ENCODE measurements at places on chromosomes 11 and 22.

DNA sequence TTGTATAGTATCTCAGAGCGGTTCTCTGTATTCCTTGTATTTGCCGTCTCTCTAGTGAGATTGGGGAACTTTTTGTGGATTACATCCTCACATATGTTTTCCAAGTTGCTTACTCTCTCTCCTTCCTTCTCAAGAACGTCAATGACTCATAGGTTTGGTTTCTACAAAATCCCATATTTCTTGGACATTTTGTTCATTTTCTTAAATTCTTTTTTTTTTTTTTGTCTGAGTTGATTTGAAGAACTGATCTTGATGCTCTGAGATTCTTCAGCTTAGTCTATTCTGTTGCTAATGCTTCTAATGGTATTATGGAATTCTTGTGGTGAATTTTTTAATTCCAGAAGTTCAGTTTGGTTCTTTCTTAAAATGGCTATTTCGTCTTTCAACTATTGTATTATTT, 28.4 kb upstream of the SLN start:
- no peaks in the 10 kb centered on the region for H3K4me1 ChIP-seq
- no peak overlapping the region for H3K27ac ChIP-seq
- no peak overlapping the region for H3K4me3 ChIP-seq
- no peak for DNase-seq

DNA sequence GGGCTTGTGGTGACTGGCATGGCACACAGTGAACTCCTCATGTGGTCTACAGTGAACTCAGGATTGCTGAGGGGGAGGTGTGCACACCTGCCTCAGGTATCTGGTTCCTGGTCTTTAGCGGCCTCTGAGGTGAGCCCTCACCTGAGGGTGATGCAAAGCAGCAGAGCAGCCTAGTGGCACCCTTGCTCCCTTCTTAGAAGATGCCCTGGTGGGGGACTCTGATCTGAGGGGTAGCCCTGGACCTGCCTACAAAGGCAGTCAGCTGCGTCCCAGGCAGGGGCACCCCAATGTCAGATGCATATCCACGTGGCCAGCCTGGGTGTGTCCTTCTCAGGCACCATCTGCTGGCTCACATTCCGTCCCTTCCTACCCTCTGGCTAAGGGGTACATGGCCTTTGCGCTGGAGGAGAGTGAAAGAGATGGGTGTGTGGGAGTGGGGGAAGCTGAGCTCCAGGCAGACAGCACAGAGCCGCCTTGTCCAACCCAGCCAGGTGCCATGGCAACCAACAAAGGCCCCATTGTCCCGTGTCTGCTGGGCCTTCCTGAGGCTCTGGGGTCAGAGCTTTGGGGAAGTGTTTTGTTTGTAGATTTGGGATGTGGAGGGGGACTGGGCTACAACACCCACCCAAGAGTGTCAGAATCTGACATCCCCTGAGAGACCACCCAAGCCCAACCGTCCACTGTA, 5.8 kb downstream of the PLEKHB1 start:
- peak overlapping the region; percentile 78 for H3K27ac ChIP-seq
- H3K36me3 ChIP-seq = no peaks in the 10 kb centered on the region
- no peaks in the 10 kb centered on the region for H3K4me1 ChIP-seq
- H3K4me3 ChIP-seq = no peak overlapping the region

DNA sequence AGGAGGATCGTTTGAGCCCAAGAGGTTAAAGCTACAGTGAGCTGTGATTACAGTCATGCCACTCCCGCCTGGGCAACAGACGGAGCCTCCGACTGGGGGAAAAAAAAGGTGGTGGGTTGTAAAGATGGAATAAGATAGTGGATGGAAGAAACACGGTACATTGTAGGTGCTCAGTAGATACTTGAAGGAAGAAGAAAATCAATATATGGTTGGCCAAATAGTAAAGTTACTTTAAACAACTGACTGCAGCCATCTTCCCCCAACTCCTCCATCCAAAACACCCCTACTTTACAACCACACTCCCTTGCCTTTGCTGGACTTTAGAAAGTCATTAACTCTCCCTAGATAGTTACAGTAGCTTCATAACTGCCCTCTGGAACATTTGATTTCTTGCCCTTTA, 2.5 kb upstream of the NUP98 start:
- H3K4me1 ChIP-seq = peaks cover 7% of the 10 kb centered on the region
- H3K27ac ChIP-seq = no peak overlapping the region
- H3K4me3 ChIP-seq = no peak overlapping the region

DNA sequence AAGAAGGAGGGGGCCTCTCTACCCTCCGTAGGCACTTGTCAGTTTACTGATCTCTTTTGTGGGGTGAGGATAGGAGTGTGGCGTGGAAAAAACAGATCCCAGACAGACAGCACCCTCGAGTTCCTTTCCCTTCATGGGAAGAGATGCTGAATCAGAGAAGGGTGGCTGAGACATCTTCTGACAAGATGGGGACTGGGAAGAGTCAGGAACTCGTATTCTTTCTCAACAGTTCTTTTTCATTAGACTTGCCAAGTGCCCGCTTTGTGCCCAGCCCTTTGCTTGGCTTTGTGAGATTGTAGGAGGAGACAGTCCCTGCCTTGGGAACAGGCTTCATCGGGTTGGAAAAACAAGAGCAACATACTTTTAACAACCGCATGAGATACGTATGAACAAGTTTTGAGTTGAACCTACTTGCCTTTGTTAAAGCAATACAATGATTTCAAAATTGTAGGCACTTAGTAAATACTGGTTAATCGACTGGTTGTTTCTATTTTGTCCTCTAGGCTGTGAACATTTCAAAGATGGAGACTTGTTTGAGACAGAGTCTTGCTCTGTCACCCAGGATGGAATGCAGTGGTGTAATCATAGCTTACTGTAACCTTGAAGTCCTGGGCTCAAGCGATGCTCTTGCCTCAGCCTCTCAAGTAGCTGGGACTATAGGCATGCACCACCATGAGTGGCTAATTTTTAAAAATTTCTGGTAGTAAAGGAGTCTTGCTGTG, 1.1 kb downstream of the RRM1 start:
- DNase-seq = no peak
- no peaks in the 10 kb centered on the region for H3K27me3 ChIP-seq
- no peaks in the 10 kb centered on the region for H3K4me1 ChIP-seq
- peak overlapping the region; percentile 95 for H3K27ac ChIP-seq
- no peaks in the 10 kb centered on the region for H3K36me3 ChIP-seq

GRCh38 chr22:17121233-17122195, at the start of gene TMEM121B:
TSS of gene TMEM121B (minus strand) at chr22:17121360. CDS start at chr22:17121127, 233 bp downstream.
- peak within 1 kb of the TSS; percentile 64 for H3K4me3 ChIP-seq
- peaks cover 16% of the 10 kb centered on the region for H3K27me3 ChIP-seq

DNA sequence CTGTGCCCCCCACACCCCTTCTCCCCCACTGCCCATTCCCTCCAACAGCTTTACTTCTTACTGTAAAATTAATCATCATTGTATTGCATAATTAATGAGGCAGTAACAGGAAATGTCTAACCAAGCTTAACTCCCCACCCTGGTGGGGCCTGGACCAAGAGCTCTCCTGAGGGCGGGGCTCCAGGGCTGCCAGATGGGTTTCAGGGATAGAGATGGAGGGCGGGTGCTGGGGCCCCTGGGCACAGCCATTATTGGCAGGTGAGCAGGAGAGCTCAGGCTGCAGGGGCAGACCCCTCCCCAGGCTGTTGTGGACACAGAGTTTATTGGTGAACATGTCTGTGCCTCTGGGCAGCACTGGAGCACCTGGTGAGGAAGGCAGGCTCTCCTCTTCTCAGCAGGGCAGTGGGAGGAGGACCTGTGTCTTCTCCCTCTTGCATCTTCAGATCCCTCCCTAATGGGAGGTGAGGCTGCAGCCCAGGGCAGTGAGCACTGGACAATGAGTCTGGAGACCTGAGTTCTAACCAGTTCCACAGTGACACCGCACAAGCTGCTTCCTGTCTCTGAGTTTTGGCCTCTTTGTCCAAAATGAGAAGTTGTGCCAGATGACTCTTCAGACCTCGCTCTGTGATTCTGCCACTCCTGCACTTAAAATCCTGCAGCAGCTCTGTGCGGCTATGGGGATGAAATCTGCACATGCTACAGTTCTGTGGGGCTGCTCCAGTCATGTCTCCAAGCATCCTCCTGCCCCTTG, 233.3 kb downstream of the CEP164 start:
- no peak overlapping the region for H3K4me3 ChIP-seq
- H3K4me1 ChIP-seq = no peaks in the 10 kb centered on the region
- H3K27me3 ChIP-seq = no peaks in the 10 kb centered on the region
- H3K27ac ChIP-seq = no peak overlapping the region
- no peak for DNase-seq
- H3K36me3 ChIP-seq = no peaks in the 10 kb centered on the region

DNA sequence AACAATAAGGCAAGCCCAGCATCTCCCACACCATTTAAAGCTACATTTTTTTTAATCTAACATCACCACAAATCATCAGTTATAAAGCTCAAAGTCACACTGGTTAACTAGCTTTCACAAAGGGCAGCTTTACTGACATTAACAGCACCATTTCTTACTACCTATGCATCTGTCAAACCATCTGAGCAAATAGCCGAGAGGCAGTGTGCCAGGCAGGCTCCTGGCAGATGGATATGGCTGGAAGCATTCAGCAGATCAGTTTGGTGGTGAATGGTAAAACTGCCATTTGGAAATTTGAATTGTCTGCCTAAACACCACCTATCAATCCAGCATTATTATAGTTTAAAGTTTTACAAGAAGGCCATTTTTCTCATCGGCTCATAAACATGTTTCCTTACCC, 131.2 kb downstream of the TTC28 start:
- no peak for DNase-seq
- no peaks in the 10 kb centered on the region for H3K27me3 ChIP-seq
- H3K27ac ChIP-seq = no peak overlapping the region
- no peaks in the 10 kb centered on the region for H3K4me1 ChIP-seq
- H3K4me3 ChIP-seq = no peak overlapping the region

- no peaks in the 10 kb centered on the region for H3K36me3 ChIP-seq
- no peaks in the 10 kb centered on the region for H3K4me1 ChIP-seq
- no peaks in the 10 kb centered on the region for H3K27me3 ChIP-seq
These were observed 973.6 kb upstream of the TENM4 start for GRCh38 chr11:80414181-80415165.

GRCh38 chr11:128262463-128263345, 324.7 kb downstream of the ETS1 start:
- H3K36me3 ChIP-seq = no peaks in the 10 kb centered on the region
- H3K27me3 ChIP-seq = no peaks in the 10 kb centered on the region
- no peak overlapping the region for H3K4me3 ChIP-seq
- H3K4me1 ChIP-seq = no peaks in the 10 kb centered on the region
- H3K27ac ChIP-seq = no peak overlapping the region

DNA sequence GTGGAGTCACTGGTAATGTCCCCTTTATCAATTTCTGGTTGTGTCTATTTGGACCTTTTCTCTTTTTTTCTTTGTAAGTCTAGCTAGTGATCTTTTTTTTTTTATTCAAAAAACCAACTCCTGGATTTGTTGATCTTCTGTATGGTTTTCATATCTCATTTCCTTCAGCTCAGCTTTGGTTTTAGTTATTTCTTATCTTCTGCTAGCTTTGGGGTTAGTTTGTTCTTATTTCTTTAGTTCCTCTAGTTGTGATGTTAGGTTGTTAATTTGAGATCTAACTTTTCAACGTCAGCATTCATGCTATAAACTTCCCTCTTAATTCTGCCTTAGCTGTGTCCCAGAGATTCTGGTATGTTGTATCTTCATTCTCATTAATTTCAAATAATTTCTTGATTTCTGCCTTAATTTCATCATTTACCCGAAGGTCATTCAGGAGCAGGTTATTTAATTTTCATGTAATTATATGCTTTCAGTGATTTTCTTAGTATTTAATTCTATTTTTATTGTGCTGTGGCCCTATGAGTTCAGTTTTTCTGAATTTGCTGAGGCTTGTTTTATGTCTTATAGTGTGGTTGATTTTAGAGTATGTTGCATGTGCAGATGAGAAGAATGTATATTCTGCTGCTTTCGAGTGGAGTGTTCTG, 29.0 kb downstream of the PI4KA start:
- H3K4me3 ChIP-seq = no peak overlapping the region
- no peak for DNase-seq
- H3K4me1 ChIP-seq = no peaks in the 10 kb centered on the region
- H3K27ac ChIP-seq = no peak overlapping the region
- H3K36me3 ChIP-seq = no peaks in the 10 kb centered on the region

DNA sequence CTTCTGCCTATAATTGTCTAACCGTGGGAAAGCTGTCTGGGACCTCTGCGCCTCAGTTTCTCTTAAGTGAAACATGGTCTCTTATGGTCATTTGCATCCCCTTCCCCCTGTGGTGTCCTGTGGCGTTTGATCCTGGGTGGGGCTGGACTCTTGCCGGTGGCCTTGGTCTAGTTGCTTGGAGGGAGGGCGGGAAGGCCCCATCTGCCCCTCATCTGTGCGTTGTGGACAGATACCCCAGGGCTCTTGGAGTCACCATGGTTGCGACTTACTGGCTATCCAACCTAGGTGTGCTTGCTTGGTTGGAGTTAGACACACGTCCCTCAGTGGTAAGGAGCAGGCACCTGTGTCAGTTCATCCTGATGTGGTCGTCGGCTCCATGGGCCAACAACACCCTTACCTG, 15.2 kb downstream of the SHANK3 start:
- H3K27ac ChIP-seq = no peak overlapping the region
- no peaks in the 10 kb centered on the region for H3K4me1 ChIP-seq
- no peaks in the 10 kb centered on the region for H3K27me3 ChIP-seq
- H3K36me3 ChIP-seq = no peaks in the 10 kb centered on the region
- DNase-seq = no peak

- no peaks in the 10 kb centered on the region for H3K4me1 ChIP-seq
- H3K4me3 ChIP-seq = no peak overlapping the region
- no peaks in the 10 kb centered on the region for H3K36me3 ChIP-seq
- no peak for DNase-seq
- no peak overlapping the region for H3K27ac ChIP-seq
- no peaks in the 10 kb centered on the region for H3K27me3 ChIP-seq
These were observed 1047.7 kb downstream of the BRD1 start for GRCh38 chr22:48779661-48780596.

DNA sequence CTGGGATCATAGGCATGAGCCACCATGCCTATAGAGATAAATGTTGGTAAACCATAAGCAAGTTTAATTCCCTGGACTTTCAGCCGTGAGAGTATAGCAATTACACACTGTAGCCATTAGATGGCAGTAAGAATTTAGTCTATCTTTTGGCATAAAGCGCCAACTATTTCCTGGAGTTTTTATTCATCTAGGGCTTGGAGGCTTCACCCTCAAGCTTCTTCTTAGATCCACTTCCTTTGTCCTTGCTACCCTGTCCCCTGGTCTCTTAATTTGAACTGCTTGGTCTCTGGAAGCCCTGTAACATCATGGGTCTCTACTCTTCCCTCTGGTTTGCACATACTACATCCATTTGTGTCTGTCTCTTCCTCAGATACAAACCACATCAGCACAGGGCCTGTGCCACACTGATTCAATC, 38.2 kb downstream of the OR10A6 start:
- H3K27ac ChIP-seq = no peak overlapping the region
- no peaks in the 10 kb centered on the region for H3K36me3 ChIP-seq
- no peak overlapping the region for H3K4me3 ChIP-seq
- no peaks in the 10 kb centered on the region for H3K27me3 ChIP-seq

DNA sequence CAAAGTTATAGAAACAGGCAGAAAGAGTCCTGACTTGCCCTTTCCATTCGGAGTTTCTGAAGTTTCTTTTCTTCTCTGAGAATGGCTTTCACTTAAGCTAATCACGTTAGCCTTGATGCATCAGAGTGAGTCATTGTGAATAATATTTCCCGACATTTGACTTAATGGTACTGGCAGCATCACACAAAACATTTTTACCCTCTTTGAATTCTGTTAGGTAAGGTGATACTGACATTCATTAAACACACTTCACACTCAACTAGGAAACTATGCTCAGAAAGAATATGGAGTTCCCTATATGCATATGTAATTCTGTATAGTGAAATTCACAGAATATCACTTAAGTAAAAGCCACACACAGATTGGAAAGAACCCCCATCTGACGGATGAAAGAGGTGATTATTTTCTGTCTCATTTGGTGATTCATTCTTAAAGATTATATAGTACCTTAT, 120.8 kb upstream of the ARHGAP20 start:
- no peak overlapping the region for H3K27ac ChIP-seq
- H3K36me3 ChIP-seq = no peaks in the 10 kb centered on the region
- DNase-seq = no peak
- H3K4me1 ChIP-seq = no peaks in the 10 kb centered on the region
